ENCODE measurements at places on chromosomes 11 and 22.

DNA sequence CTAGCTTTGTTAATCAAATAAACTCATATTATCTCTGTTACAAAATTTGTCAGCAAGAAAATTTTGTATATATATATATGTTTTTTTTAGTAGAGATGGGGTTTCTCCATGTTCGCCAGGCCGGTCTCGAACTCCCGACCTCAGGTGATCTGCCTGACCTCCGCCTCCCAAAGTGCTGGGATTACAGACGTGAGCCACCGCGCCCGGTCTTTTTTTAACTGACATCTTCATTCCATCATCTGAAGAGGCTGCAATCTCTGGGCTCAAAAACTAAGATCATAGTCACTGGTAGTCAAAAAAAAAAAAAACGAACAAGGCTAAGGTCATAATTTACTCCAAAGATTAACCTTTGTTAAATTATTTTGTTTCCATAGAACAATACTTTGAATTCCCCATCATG, 5.3 kb upstream of the KLHDC7B start:
- no peak for DNase-seq

DNA sequence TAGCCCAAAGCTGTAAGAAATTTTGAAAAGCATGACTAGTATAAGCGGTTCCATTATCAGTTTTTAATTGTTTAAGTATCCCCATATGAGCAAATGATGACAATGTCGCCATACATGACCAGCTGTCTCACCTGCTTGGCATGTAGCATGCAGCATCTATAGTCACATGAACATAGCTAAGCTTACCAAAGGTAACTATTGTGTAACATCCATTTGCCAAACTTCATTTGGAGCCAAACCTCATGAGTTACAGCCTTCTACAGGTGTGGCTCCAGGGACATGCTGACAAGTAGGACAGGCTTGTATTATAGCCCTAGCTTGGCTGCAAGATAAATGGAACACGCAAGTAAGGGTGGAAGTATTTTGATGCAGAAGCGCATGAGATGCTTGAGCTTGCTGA, 30.4 kb downstream of the OR10A6 start:
- DNase-seq, result no peak

DNA sequence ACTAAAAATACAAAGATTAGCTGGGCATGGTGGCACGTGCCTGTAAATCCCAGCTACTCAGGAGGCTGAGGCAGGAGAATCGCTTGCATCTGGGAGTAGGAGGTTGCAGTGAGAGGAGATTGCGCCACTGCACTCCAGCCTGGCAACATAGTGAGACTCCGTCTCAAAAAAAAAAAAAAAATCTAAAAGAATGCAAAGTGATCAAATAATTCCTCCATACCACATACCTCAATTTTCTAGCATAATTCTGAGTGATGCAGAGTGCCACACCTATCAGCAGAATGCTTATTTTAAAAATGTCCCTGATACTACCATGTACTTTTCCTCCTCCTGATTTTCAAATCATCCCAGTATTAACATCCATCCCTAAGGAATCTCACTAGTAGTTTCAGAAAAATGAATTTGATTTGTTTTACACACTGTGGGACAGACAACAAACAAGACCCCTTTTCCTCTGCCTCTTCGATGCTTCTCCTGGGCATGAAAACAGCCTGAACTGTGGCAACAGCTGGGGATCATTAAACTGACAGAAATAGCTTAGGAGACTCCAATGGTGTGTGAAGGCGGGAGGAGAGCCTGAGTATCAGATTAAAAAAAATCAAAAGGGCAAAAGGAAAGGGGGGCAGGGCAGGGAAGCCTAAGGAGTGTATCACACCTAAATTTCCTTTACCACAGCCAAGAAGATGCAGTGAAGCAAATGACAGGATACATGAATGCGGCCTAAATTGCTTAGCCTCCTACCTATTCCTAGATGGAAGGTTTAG, 114.7 kb downstream of the SGSM3 start:
- no peak for DNase-seq

DNA sequence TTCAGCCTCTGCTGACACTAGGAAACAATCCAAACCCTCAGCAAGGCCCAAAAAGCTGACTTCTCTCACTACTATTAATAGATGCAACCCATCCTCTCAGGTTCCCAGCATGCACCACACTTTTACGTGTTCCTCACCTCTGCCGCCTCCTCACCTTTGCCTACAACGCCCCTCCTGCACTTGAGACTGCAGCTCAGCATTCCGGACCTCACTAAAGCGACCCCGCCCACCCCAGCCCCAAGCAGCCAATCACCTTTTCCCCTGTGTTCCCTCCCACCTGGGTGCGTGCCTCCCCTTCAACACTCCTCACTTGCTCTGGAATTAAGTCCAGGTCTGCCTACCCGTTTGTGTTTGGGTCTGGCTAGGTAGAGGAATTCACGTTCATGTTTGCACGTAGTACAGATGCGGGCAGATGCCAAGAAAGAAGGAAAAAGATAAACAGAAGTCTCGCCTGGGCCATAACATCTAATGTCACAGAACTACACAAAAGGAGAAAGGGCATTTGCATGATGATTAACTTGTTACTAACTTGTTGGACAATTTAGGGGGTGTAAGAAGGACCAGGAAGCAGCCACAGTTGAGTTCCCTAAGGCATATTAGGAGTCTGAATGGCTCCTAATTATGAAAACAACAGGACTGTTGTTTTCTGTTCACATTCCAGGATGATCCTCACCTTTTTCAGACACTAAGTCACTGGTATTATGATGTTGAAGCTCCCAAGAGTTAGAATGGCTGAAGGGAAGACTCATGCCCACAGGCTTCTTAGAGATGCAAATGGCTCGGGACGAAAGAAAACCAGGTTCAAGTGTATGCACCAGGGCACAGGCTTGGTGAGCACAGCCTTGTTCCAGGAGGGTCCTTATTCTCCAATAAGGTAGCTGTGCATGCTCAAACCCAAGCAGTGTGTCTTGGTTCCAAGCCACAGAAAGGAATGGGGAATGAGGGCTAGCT, 102.2 kb downstream of the MICAL3 start:
- DNase-seq, result no peak

DNA sequence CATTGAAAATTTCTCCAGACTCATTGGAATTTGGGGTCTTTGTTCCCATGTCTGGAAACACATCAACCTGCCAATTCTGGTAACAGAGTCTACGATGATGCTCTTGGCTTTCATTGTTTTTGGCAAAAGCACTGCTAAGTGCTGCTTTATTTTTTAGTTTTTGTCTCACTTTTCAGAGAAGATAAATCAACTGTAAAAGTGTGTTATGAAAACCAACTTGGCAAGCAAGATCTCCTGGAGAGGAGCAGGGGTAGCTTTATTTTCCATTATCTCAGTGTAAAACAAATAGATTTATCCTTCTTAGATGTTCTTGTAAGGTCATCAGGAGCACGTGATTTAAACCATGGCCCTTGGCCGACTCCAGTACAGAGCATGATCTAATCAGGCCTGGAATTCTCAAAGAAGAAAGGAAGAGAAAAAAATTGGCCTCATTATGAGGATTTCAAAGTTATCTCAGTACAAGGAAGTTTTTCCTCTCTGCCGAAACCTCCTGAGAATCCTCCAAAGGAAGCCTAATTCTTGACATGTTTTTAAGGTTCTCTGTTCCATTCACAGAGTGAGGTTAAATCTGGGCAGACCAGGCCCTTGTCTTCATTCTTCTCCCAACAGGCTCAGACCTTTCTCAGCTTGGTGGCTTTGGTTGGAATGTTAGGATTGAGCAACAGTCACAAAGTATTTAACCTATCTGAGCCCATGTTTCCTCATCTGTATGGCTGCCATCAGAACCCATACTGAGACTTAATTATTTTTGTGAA, 16.4 kb upstream of the PAMR1 start:
- DNase-seq, result no peak

DNA sequence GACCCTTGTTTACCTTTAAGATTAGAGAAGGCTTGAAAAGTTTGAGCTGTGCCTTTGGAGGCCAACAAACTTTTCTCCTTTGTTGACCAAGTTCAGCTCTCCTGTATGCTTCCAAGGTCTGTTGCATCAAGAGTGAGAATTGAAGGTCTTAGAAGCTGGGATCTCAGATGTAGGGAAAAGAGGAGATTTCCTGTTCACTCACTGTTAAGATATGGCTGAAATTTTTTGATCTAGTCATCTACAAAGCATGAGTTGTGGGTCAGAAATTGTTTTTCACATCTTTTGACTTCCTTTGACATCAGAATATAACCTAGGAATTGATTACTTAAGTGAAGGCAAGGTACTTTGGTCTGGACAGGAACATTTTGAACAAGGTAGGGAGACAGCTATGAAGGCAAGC, 12.1 kb downstream of the OR51B4 start:
- no peak for DNase-seq

DNA sequence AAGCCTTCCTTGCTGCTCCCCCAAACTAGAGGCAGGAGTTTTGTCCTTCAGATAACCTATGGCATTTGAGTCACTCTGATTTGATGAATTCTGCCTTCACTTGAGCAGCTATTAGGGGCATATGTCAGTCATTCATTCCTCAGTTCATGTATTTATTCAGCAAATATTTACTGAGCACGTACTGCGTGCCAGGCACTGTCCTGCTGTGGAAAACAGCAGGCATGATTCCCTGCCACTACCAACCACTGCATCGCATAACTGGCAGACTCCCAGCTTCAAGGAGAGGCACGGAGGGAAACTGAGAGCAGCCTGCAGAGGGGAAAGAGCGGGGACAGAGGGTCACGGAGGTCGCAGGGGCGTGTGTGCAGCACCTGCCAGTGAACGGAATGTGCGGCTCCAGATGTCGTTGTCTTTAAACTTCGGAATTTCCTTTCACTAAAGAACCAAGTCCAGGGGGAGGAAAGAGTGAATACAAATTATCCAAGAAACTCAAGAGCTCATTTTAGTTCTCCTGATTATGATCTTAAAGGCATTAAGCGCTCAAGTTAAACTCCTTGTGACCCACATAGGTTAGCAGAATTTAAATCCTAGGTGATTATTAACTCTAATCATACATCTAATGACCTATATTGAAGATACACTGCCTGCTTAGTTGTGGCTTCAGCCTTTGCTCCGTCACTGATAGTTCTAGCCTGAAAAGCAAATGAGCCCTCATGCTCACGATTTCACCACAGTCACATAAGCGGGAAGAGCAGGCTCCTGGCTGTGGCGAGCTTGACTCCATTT, 12.6 kb downstream of the PPARA start:
- no peak for DNase-seq

DNA sequence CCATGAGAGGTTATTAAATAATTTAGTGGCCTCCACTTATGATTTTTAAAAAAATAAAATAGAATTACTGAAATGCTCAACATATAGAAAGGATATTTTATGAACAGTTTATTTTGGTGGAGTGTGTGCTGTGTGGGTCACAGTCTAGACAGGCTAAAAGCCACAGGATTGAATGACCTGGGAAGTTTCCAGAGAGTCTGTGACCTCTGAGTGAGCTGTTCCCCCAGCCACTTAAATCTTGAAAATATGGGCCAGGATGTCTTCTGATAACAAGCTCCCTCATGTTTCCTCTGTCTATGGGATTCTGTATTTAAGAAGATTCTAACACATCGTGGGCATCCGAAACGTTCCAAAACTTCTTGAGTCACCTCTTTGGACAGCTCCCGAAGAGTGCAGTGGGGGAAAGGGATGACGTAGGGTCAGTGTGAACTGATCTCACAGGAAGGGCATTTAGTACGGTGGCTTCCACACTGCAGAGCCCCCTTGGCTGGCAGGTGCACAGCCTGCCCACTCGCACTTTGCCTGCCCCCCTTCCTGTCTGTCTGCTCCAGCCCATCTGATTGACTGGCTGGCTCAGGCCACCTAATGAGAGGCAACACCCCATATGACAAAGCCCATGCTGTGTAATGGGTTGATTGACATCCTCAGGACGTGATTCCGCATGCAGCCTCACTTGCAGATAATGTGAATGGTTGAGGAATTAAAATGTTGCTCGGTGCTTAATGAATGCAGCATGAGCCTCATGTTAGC, 97.4 kb downstream of the NTM start:
- no peak for DNase-seq

DNA sequence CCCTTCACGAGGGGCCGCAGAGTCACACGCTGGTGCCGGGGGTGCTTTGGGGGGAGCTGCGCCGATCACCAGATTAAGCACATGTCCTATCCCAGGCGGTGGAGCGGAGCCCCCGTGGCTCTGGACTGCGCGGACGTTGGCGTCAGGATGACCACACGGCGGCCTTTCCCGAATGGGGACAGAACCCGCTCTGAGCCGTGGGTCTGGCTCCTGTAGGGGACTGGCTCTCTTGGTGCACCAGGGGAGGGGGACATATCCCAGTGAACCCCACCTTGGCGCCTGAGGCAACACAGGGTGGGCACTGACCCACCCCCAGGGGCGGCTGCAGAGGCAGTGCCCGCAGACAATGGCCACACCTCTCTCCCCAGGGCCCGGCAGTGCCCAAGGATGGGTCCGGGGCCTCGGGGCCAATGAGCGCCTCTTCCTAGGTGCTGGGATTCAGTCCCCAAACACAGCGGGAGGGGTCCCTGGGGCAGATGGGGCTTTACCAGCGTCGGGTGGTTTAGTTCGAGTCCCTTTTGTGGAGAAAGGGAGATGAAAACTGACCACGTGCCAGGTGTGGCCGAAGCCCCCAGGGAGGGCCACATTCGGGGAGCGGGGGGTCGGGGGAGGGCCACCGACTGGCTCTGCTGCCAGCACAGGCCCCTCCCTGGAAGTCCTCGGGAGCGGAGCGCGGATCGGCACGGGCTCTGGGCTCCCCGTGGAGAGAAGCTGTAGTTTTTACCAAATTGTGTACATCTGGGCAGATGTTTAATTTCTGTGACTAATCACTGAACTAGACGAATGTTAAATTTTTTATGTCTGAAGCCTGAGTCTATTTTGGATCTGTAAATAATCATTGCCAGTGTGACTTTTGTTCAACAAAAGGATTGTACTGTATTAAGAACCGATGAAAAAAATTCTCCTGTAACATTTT, 58.9 kb downstream of the GRAMD4 start:
- DNase-seq, result no peak

DNA sequence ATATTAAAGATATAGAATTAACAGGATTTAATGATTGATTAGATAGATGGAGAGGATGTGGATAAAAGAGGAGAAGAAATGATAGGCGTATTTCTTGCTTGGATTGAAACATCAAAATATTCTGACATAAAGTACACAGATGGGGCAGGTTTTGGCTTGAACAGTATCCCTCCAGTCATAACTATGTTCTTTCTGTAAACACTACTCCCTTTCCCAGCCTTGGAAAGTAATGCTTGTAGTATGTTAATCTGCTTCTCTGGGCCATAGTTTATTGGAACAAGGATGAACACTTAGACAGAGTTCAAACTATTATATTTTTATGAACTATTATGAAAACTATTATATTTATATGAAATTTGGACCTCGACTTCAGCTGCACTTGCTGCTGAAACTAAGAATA, 419.2 kb downstream of the AASDHPPT start:
- DNase-seq, result no peak

All from GM06990 (cell line).